ENCODE measurements at places on chromosomes 5 and 9. TPM values are rescaled to one million over a fixed set of nuclear protein-coding genes. Genes with fewer than 3 reads are reported as not detected.

TOR4A gene
- total RNA-seq = 11.6 TPM

- H3K36me3 ChIP-seq = no peaks in the 10 kb centered on the region
- H3K27me3 ChIP-seq = no peaks in the 10 kb centered on the region
These were observed 62.4 kb downstream of the GRIA1 start for GRCh38 chr5:153552886-153553285.

DNA sequence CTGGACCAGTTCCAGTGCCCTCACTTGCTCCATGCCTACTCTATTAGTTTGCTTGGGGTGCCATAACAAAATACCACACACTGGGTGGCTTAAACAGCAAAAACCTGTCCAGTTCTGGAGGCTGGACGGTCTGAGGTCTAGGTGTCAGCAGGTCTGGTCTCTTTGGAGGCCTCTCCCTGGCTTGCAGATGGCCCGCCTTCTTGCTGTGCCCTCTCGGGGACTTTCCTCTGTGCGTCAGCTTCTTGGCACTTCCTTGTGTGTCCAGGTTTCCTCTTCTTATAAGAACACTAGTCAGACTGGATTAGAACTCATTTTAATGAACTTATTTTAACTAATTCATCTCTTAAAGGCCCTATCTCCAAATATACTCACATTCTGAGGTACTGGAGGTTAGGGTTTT, 97.2 kb downstream of the CARTPT start:
- H3K4me3 ChIP-seq = no peak overlapping the region
- no peak overlapping the region for H3K27ac ChIP-seq
- peaks cover 1% of the 10 kb centered on the region for H3K27me3 ChIP-seq
- H3K4me1 ChIP-seq = no peaks in the 10 kb centered on the region
- no peaks in the 10 kb centered on the region for H3K36me3 ChIP-seq

DNA sequence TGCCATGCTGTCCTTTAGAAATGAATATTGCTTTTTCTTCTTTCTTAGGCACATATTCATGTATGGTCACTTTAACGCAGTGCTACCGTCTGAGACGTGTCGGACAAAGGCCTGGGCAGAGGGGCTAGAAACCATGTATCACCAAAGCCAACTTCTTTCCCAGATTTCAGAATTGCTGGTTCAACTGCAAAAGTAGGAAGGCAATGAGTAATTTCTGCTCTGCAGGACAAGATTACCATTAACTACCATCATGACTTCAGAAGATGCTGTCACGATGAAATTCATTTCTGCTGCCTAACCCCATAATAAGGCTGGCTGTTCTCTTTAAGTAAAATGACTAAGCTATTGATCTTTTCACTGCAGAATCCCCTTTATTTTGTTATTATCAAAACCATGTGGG, 306.7 kb downstream of the PDE4D start:
- H3K27me3 ChIP-seq = peaks cover 20% of the 10 kb centered on the region
- peaks cover 1% of the 10 kb centered on the region for H3K36me3 ChIP-seq
- no peak overlapping the region for H3K27ac ChIP-seq
- no peak overlapping the region for H3K4me3 ChIP-seq
- peaks cover 44% of the 10 kb centered on the region for H3K4me1 ChIP-seq

- peak overlapping the region; percentile 63 for H3K4me3 ChIP-seq
- peak overlapping the region; percentile 92 for H3K27ac ChIP-seq
- peaks cover 3% of the 10 kb centered on the region for H3K27me3 ChIP-seq
- H3K4me1 ChIP-seq = peaks cover 78% of the 10 kb centered on the region
- no peak for DNase-seq
These were observed 167.1 kb downstream of the PIK3R1 start for GRCh38 chr5:68382640-68383039.

- no peak for DNase-seq
- H3K27ac ChIP-seq = no peak overlapping the region
- H3K4me3 ChIP-seq = no peak overlapping the region
- H3K36me3 ChIP-seq = no peaks in the 10 kb centered on the region
- no peaks in the 10 kb centered on the region for H3K4me1 ChIP-seq
These were observed 7.5 kb upstream of the OTULINL start for GRCh38 chr5:14574096-14574495.

DNA sequence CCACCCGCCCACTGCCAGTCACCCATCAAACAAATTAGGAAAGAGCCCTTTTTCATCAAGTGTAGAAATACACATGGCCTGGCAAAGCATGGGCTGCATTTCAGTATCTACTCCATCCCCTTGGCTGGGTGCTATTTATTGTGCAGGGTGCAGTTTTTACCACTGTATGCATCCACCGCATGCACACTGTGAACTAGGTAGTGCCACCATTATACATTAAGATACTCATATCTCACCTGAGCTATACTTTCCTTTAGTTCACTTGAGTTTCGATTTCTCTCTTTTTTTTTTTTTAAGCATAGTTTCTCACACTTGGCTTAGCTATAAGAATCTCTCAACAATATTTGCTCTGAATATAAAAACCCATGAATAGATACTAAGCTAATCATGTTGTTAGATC, 49.4 kb downstream of the JMY start:
- peaks cover under 1% of the 10 kb centered on the region for H3K36me3 ChIP-seq
- H3K4me1 ChIP-seq = peaks cover 10% of the 10 kb centered on the region
- H3K27ac ChIP-seq = no peak overlapping the region
- no peaks in the 10 kb centered on the region for H3K27me3 ChIP-seq

DNA sequence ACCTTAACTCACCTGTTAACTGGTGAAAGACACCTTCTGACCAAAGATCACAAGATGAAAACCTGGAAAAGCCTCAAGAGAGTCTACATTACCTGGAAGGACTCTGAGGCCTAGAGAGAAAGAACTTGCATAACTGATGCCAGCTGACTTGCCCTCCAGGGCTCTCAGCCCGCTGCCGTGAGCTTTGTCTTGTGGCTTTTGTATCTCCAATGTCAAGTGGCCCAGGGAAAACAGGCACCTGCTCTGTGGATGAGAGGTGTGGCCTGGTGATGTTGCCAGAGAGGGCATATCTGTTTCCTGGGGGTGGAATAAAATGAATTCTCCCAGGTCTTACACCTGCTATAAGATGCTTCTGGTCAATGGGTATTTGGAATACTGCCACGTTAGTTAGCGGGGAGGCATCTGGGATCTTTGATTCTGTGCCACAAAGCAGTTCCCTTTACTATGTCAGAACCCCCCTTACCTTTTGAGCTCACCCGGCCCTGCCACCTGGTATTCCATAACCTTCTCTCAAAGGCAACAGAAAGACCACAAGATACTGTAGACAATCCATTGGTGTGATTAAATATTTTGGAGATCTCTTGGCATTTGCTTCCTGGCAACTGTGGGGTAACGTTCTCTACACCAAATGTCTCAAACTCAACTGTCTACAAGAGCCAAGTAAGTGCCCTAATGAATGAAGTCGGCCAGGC, 54.9 kb upstream of the N4BP3 start:
- no peak overlapping the region for H3K27ac ChIP-seq
- peaks cover 5% of the 10 kb centered on the region for H3K4me1 ChIP-seq
- H3K4me3 ChIP-seq = no peak overlapping the region
- H3K27me3 ChIP-seq = peaks cover 4% of the 10 kb centered on the region
- no peak for DNase-seq

DNA sequence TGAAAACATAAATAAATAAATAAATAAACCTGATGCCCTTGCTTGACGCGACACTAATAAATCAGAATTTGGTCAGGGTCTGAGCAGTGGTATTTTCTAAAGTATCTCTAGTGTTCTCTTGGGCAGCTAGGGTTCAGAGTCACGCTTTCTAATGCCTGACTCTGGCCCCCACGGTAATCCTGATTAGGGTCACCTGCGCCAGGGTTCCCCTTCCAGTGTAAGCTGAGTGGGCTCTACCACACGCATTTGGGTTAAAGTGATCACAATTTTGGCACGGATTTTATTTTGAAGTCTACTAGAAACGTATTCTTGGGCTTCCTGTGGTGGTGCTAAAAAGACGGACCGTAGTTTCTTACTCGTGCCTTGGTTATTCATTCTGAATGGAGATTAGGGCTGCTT, 651 bp downstream of the TTC1 start:
- peaks cover 4% of the 10 kb centered on the region for H3K27me3 ChIP-seq
- H3K4me3 ChIP-seq = peak overlapping the region; percentile 91
- H3K27ac ChIP-seq = peak overlapping the region; percentile 91
- peaks cover 19% of the 10 kb centered on the region for H3K36me3 ChIP-seq
- no peak for DNase-seq

DNA sequence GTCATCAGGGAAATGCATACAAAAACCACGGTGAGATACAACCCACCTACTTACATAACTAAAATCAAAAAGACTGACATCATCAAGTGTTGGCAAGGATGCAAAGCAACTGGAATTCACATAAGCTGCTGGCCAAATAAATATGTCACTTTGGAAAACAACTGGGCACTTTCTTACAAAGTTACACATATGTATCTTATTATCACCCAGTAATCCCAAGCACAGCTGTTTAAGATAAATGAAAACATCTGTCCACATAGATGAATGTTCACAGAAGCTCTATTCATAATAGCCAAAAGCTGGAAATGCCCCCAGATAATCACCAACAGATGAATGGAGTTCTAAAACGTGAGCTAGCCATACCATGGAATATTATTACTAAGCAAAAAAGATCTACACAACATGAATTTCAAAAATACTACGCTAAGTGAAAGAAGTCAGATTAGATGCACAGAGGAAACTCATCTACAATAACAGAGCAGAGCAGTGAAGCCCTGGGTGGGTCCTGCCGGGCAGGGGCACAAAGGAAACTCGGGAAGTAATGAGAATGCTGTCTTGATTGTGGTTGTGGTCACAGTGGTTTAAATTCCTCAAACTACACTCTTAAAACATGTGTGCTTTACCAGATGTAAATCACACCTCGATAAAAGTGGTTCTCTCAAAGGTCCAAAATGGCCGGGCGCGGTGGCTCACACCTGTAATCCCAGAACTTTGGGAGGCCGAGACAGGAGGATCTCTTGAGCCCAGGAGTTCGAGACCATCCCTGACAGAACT, 8.5 kb downstream of the CAMSAP1 start:
- H3K27ac ChIP-seq = no peak overlapping the region
- H3K4me1 ChIP-seq = peaks cover 38% of the 10 kb centered on the region
- DNase-seq = no peak
- no peaks in the 10 kb centered on the region for H3K27me3 ChIP-seq
- H3K36me3 ChIP-seq = peaks cover 23% of the 10 kb centered on the region

- peaks cover 5% of the 10 kb centered on the region for H3K4me1 ChIP-seq
- H3K27ac ChIP-seq = no peak within 1 kb of the TSS
- peak within 1 kb of the TSS; percentile 42 for H3K4me3 ChIP-seq
- H3K36me3 ChIP-seq = peaks cover 3% of the 10 kb centered on the region
These were observed at the start of gene HCN1 for GRCh38 chr5:45696206-45696836. TSS of gene HCN1 (minus strand) at chr5:45696380.

VDAC1 gene
- total RNA-seq = 440 TPM

- H3K27ac ChIP-seq = no peak overlapping the region
- H3K36me3 ChIP-seq = no peaks in the 10 kb centered on the region
- DNase-seq = no peak
- no peaks in the 10 kb centered on the region for H3K27me3 ChIP-seq
- H3K4me3 ChIP-seq = no peak overlapping the region
- H3K4me1 ChIP-seq = no peaks in the 10 kb centered on the region
These were observed 229.5 kb upstream of the TYRP1 start for GRCh38 chr9:12463641-12464040.

- no peaks in the 10 kb centered on the region for H3K27me3 ChIP-seq
- DNase-seq = peak; percentile 17
- H3K4me3 ChIP-seq = peak overlapping the region; percentile 85
- peaks cover 15% of the 10 kb centered on the region for H3K36me3 ChIP-seq
These were observed 27.1 kb upstream of the PTGER4 start for GRCh38 chr5:40652441-40653220.

- DNase-seq = no peak
- H3K27me3 ChIP-seq = peaks cover 49% of the 10 kb centered on the region
- no peak overlapping the region for H3K4me3 ChIP-seq
- H3K4me1 ChIP-seq = no peaks in the 10 kb centered on the region
These were observed 8.3 kb upstream of the ZBTB34 start for GRCh38 chr9:126852086-126852688.

GRCh38 chr5:53478411-53479044, 1.9 kb upstream of the FST start:
- no peak overlapping the region for H3K27ac ChIP-seq
- H3K36me3 ChIP-seq = peaks cover 3% of the 10 kb centered on the region
- peak overlapping the region; percentile 62 for H3K4me3 ChIP-seq
- H3K27me3 ChIP-seq = peaks cover 56% of the 10 kb centered on the region

DNA sequence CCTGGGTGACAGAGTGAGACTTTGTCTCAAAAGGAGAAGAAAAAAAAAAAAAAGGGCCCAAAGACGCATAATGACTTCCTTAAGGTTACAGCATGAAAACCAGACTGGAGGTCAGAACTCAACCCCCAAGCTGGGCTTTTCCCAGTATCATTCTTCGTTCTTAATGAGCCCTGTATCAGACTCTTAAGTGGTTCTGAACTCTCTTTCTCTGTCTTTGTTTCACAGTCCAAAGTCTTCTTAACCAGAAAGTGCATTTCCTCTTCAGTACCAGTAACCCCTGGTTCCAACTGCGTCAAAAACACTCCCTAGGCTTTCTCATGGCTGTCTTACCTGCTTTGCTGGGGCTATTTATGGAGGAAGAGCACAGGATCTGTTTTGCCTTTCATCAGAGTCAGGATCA, 38.4 kb upstream of the SHB start:
- H3K27ac ChIP-seq = no peak overlapping the region
- no peaks in the 10 kb centered on the region for H3K36me3 ChIP-seq
- no peaks in the 10 kb centered on the region for H3K4me1 ChIP-seq
- no peak overlapping the region for H3K4me3 ChIP-seq
- H3K27me3 ChIP-seq = peaks cover 3% of the 10 kb centered on the region

TRIP13 gene
- total RNA-seq = 37.2 TPM

PLAC8L1 gene
- total RNA-seq = 0.37 TPM

GRCh38 chr5:71697967-71698366, 21.1 kb upstream of the CARTPT start:
- no peaks in the 10 kb centered on the region for H3K4me1 ChIP-seq
- H3K27me3 ChIP-seq = peaks cover 24% of the 10 kb centered on the region
- no peak overlapping the region for H3K4me3 ChIP-seq
- no peak overlapping the region for H3K27ac ChIP-seq
- no peaks in the 10 kb centered on the region for H3K36me3 ChIP-seq
- DNase-seq = no peak

GRCh38 chr5:82422001-82422740, 144.0 kb upstream of the RPS23 start:
- H3K27me3 ChIP-seq = no peaks in the 10 kb centered on the region
- H3K4me3 ChIP-seq = no peak overlapping the region
- no peak overlapping the region for H3K27ac ChIP-seq
- H3K4me1 ChIP-seq = peaks cover 12% of the 10 kb centered on the region
- H3K36me3 ChIP-seq = peaks cover 2% of the 10 kb centered on the region
- DNase-seq = no peak

GRCh38 chr5:133364936-133365707, 247.2 kb downstream of the FSTL4 start:
- no peaks in the 10 kb centered on the region for H3K4me1 ChIP-seq
- peaks cover 2% of the 10 kb centered on the region for H3K27me3 ChIP-seq
- H3K27ac ChIP-seq = no peak overlapping the region
- H3K4me3 ChIP-seq = no peak overlapping the region
- no peaks in the 10 kb centered on the region for H3K36me3 ChIP-seq
